D341Med (cell line): ENCODE measurements at places on chromosomes 13 and 19.

DNA sequence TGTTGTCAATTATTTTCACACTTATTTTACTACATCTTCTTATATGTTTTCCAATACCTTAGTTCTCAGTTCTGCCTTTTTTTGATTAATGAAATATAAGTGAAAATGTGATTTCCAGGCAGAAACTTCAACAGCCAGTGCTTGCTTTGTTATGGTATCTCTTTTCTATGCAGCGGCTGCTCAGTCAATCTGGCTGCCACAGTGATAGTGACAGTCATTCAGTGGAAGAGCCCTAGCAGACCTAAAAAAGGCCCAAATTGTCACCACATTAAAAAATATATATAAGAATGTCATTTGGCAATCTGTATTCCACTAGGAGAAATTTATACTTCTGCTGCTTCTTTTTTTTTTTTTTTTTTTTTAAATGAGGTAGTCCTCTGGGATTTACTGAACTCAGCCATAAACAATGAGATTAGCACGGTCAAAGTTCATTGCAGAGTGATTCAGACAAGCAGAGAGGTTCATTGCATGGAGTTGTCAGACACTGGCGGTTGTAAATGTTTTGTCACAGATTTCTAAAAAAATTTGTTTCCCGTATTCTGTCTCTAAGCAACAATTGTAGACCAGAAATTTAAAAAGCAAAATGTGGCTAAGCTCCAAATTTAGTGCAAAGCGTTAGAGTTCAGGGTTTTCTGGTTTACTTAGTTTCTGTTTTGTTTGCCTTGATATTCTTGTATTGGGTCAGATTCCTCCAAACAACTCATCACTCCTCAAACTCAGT is 94.7 kb upstream of the PRR20A start:
- DNase-seq = no peak

DNA sequence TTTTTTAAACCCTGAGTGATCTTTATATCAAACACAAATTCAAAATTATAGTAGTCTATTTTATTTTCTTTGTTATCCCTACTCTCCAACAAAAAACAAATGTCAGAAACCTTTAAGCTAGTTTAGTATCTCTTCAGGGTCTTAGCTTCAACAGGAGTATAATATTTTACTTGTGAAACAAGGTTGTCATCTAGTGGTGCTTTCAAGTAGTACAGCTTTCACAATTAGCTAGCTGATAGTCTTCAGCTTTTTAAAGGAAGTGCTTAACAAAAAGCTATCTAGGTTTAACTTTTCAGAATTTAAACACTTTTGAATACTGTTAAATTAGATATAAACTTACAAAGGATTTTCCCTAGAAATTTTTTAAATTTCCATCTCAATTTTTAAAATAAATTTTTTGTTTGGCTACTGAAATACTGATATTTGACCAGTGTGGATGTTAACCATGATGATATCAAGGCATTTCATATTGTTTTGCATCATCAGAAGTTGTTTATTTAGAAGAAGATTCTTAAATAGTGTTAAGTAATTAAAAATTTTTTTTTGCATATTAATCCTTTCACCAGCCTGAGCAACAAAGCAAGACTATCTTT is 34.2 kb downstream of the TDRD3 start:
- DNase-seq = peak; percentile 20

DNA sequence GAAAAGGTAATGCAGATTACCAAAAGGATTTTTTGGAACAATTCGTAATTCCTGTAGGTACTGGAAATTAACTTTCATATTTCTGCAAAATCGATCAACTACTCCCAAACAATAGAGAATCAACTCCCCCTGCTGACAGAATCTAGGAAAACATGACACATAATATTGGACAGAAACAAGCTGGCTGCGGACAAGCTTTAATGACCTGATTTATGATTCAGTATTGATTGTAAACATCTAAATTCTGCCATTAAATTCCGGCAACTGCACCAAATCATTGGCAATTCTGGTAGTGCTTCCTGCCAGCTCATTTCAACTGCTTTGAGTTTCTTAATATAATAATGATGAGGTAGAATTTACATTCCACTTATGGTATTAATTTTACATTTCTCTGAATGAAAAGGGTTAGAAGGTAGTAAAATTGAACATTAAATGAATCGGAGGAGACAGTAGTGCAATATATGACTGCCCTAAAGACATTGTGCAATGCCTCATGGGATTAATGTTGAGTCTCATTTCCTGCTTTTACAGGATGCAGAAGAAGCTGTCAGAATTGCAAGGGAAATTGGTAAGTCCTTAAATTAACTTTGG is 146.5 kb downstream of the PCCA start:
- DNase-seq = peak; percentile 46

DNA sequence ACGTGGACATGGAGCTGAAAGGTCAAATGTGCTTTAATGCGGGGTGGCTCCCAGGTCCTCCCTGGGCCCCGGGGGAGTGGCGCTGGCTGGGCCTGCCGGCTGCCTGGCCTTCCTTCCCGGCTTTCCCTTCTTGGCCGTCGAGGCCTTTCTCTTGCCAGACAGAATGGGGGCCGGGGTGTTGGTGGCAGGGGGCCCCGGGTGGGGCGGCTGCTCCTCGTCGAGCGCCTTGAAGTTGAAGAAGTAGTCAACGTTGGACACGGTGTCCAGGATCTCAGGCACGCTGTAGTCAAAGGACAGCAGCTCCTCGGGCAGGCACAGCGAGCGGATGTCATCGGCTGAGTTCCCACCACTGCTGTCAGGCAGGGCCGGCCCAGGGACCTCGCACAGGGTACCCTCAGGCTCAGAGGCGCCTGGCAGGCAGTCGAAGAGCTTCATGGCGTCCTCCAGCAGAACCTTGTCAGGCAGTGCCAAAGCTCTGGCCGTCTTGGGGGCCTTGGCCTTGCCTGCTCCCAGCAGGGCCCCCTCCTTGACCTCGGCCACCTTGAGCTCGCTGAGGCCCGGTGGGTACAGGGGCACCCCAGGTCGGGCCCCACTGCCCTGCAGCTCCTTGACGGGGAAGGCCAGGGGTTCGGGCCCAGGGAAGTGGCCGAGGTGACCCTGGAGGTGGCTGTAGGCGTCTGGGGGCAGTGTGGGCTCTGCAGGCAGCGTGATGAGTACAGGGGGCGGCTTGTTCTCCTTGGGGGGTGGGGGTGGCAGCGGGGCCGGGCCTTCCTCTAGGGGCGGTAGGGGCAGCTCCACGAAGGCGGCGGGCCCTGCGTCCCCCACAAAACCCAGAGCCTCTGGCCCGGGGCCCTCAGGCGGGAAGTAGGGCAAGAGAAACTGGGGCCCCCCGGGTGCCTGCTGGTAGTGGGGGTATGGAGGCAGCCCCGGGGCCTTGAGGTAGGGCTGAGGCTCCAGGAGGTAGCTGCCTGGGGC is 1.3 kb downstream of the PRR22 start:
- DNase-seq = no peak
